ENCODE measurements at places on chromosomes 6 and 20.

- peak; percentile 67 for DNase-seq
Observed at GRCh38 chr6:105545228-105545920, 142.5 kb upstream of the PREP start.

DNA sequence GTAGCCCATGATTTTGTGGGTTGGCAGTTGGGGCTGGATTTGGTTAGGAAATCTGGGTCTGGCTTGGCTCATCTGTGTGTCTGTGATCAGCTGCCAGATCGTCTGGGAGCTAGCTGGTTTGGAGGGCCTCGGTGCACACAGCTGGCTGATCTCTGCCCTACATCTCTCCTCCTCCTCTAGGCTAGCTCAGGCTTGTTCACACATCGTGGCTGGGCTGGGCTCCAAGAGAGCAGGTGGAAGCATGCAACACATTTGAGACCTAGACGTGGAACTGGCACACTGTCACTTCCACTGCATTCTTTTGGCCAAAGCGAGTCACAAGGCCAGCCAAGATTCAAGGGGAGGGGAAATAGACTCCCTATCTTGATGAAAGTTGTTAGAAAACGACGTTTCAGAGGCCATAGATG, 15.9 kb downstream of the NDUFAF5 start:
- peak; percentile 38 for DNase-seq

DNA sequence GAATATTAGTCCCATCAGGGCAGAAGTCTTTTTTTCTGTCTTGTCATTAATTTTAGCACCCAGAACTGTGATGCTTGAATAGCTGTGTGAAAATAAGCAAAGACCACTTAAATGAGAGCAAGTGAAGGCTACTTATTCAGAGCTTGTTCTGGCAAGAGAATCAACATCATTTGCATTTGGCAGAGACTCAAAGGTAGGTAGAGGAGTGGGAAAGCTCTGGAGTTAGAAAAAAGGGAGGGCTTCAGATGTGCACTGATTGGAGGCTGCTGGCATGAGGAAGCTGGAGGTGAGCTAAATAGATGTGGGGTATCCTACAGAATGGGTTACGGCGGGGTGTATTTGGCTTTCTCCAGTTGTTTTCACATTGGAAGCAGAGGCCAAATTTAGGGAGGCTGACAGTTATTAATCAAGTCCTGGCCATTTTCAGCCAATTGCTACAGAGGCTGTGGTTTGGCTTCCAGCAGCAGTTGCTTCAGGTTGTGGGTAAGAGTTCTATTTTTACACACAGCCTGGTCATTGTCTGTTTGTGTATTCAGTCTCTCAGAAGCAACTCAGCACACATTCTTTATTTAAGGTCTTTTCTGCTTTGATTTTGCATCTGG, 254.3 kb downstream of the BTBD3 start:
- DNase-seq = no peak

DNA sequence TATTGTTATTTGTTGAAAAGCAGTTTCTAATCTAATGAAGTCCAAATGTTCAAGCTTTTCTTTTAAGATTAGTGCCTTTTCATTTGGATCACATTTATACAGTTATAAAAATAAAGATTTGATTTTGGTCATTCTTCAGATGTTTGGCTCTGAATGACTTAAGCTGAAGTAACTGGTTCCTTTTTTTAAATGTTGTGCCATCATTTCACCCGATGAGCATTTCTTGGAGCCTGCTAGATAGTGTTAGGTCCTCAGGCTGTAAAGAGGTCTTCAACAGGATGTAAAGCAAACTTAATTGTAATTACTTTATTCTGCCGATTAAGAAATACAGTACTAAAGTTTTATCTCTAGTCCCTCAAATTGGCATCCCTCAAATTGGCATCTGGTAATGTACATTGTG, 41.2 kb upstream of the ASIP start:
- no peak for DNase-seq

- DNase-seq = no peak
Observed at GRCh38 chr20:6663104-6663503, 104.4 kb upstream of the BMP2 start.

- DNase-seq = no peak
Observed at GRCh38 chr6:90412538-90413369, 116.1 kb upstream of the BACH2 start.

GRCh38 chr6:54255886-54256285, 52.4 kb upstream of the TINAG start:
- no peak for DNase-seq

- peak; percentile 87 for DNase-seq
Observed at GRCh38 chr6:16337295-16337975, 99.0 kb downstream of the GMPR start.

GRCh38 chr6:7196019-7196402, 88.2 kb downstream of the RREB1 start:
- no peak for DNase-seq

DNA sequence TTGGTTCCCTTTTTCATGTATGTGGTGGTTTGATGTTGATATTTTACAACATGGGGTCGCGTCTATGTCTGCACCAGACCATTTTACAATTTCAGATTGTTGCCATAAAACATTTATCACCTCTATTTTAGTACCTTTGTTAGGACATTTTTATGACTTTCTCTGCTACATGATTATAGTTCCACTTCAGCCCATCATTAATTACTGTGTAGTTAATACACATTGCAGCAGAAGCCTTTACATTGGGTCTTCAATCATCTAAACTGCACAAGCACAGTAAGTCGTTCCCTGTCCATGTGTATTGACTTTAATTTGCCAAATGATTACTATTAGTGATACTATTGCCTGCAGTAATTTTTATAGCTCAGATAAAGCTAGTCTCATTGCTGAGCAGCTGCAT, 15.7 kb upstream of the TMEM217 start:
- no peak for DNase-seq

GRCh38 chr6:87995461-87995860, 52.2 kb upstream of the SPACA1 start:
- DNase-seq = no peak

GRCh38 chr20:16916165-16916564, 168.0 kb downstream of the OTOR start:
- DNase-seq = no peak

- DNase-seq = no peak
Observed at GRCh38 chr20:47991875-47992488, 206.7 kb upstream of the SULF2 start.

- no peak for DNase-seq
Observed at GRCh38 chr6:118292558-118292957, 255.5 kb upstream of the PLN start.

GRCh38 chr6:160102956-160103824, 18.4 kb upstream of the SLC22A1 start:
- peak; percentile 55 for DNase-seq

GRCh38 chr20:32480371-32481241, 104.5 kb downstream of the NOL4L start:
- DNase-seq = no peak

- no peak for DNase-seq
Observed at GRCh38 chr6:105794239-105794638, 291.9 kb upstream of the PRDM1 start.

DNA sequence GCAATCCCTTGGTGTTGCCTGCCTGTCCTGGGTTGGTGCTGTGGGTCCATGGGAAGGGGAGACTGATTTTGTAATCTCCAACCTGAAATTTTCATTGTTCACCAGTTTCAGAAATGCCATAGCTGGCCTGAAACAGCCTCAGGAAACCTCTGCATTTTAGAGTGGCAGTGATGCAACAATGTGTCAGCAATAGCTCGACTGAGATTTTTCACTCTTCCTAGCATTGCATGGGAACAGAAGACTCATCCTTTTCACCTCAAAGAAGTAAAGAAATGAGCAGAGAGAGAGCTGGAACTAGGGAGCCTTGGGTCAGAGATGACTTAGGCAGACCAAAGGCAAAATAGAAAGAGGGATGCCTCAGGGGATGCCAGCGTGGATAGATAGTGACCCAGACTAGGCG, 23.7 kb upstream of the TMEM14A start:
- peak; percentile 78 for DNase-seq

DNA sequence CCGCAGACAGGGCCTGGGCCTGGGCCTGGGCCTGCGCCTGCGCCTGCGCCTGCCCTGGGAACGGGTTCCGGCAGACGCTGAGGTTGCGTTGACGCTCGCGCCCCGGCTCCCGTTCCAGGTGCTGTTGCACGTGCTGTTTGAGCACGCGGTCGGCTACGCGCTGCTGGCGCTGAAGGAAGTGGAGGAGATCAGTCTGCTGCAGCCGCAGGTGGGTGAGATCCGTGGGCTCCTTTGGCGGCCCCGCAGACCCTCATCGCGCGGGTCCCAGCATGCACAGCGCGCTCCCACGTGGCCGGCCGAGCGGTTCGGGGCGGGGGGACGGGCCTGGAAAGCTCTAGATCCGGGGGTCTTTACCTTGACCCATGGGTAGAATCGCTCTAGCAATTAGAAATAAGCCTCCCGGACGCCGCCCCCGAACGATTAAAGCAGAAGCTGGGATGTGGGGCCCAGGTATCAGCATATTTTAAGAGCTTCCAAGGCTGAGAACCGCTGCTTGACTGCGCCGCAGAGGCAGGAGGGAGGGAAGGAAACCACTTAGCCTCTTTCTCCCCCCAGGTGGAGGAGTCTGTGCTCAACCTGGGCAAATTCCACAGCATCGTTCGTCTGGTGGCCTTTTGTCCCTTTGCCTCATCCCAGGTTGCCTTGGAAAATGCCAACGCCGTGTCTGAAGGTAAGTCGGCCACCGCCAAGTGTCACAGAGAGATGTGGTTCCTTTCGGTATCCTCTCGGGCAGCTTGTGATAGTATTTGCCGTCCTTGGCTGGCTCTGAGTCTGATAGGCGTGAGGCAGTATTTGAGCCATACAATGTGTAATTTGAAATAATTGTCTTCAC, 508 bp downstream of the NOP56 start:
- DNase-seq = peak; percentile 44

- DNase-seq = peak; percentile 72
Observed at GRCh38 chr6:155419161-155419560, 36.5 kb downstream of the NOX3 start.

GRCh38 chr20:58028123-58028522, 200.3 kb downstream of the ANKRD60 start:
- peak; percentile 9 for DNase-seq

GRCh38 chr20:49318091-49318429, 40.2 kb upstream of the ZNFX1 start:
- DNase-seq = no peak

DNA sequence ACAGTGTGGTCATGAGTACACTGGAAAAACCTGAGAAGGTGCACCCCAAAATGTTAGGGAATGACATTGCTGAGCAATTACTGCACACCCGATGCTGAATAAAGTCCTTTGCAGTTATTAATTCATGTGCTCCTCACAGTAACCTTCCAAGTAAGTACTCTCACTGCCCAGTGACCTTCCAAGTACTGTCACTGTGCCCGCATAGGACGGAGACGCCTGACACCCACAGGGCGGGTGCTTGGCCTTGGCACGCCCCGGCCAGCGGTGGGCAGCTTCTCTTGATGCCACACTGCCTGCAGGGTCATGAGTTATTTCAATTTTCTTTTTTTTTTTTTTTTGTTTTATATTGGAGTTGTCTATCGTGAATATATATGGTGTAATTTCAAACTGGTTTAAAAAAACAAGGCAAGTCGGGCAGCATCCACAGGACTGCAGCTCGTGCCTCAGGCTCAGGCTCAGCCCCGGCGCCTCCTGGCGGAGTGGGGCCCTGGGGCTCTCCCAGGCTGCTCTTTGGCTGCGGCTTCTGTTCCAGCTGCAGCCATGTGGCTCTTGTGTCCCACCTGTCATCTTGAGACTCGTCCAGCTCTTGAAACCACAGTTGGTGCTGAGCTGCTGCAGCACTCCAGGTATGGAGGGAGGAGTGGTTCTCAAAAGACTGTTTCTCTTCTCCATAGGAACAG, 27.0 kb downstream of the PNLDC1 start:
- no peak for DNase-seq

DNA sequence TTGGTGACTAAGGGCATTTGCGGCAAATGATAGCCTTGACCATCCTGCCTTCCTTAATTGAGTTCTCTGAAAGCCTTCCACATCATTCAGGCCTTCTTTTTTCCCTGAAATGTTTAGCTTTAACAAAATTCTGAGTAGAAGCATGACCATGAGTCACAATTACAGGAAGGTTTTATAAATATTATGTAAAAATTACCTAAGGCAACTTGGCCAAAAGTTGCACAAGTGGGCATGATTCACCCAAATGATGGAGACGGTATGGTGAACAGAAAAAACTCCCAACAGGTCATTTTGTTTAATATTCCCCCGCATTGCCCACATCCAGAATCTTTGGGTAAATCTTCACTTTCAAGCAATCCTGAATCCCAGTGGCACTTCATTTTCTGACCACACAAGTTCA, 37.0 kb downstream of the MC3R start:
- DNase-seq = peak; percentile 55

DNA sequence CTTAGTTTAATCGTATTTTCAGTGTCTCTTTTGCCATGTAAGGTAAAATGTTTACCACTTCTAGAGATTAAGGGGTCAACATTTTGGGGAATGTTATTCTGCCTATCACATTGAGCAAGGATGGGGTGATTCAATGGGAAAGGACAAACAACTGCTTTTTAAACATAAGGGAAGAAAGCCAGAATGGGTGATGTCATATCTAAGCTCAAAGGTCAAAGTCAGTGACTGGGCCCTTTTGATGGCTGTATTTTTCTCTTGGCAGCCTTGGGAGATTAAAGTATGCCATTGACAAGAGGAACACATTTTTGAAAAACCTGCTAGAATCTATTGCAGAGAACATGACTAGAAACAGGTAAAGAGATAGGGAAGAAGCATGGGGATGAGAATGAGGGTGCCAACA, 477.3 kb upstream of the IRAK1BP1 start:
- DNase-seq = no peak

DNA sequence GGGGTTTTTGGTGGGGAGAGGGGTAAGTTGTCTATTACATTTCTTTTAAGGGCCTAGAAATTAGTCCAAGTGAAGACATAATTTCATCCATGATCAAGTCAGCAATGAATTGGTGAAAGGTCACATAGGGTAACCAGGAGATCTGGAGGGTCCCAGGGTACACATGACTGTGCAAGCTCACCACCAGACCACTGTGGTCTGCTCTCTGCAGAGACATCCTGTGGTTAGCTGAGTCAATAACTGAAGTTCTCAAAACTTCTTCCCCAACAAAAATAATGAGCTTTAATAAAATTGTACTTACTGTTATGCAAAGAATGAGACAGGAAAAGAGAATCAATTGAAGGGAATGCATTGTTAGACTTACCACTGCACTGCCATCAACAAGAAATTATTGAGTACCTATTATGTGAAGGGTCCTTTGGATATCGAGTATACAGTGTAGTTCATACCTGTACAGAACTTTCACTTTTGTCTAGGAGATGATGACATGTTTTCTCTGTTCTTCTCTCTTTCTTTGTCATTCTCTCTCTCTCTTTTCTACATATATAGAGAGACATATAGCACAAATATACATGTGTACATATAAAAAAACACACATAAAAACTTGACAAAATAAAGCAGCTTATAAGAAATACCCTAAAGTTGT, 209.8 kb downstream of the GJA1 start:
- DNase-seq = peak; percentile 61

DNA sequence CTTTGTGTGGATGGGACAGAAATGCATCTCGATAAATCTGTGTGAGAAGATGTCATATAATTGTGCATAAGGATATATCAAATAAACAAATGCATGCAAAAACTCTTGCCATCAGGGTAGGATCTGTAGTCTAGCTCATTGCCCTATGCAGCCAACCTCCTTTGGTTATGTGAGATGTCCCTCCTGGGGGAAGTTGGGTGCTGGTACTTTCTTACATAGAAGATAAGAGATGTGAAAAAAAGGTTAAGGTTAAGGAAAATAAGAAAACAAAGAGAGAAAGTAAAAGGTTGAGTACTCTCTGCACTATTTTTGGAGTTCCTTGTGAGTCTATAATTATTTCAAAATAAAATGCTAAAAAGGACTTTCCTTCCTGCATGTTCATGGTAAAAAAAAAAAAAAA, 30.4 kb downstream of the ZDHHC14 start:
- no peak for DNase-seq

- DNase-seq = no peak
Observed at GRCh38 chr6:132865364-132865763, 51.0 kb downstream of the RPS12 start.

All from ELR (cell line).